ENCODE measurements at places on chromosomes 5 and 9.

DNA sequence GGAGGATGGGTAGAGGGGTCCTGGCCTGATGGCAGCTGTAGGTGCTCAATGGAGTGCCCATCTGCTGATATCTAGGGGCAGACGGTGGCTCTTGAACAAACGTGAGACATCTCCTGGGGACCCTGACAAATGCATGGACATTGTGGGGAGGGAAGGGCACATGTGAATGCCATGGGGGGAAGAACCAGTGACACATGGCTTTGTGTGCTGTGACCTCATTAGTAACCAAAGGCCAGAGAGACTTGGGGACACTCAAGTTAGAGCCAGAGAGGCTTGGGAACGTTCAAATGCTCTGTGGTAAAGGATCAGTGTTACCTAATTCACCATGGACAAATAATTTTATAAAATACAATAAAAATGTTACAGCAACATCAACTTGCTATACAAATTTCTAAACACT, 151.8 kb downstream of the ESM1 start:
- no peak for DNase-seq

GRCh38 chr5:76715736-76716455, at the start of gene F2R:
Gene F2R, plus strand, starts transcription at chr5:76716126. Its CDS starts 182 bp downstream, at chr5:76716308.
- no peak for DNase-seq

GRCh38 chr9:137190315-137190856, 1.9 kb downstream of the SSNA1 start:
- DNase-seq, result no peak

DNA sequence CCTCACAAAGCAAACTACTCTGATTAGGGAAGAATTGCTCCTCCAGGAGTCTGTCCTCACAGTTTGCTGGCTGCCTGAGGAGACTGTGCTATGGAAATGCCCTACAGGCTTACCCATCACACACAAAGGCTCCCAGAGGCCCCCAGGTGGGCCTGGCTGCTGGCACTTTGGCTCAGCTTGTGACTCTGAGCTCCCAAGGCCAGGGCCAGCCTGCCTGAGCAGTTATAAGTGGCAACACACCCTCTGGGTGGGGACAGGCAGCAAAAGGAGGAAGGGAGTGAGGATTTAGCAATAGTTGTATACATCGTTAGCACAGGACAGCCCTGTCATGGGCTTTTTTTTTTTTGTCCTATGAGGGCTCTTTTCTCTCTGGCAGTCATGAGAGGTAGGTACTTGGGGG, 103.5 kb downstream of the DAPK1 start:
- no peak for DNase-seq

GRCh38 chr5:44387406-44387805, 1.8 kb downstream of the FGF10 start:
- no peak for DNase-seq

GRCh38 chr9:106964329-106964728, 101.4 kb downstream of the ZNF462 start:
- no peak for DNase-seq

DNA sequence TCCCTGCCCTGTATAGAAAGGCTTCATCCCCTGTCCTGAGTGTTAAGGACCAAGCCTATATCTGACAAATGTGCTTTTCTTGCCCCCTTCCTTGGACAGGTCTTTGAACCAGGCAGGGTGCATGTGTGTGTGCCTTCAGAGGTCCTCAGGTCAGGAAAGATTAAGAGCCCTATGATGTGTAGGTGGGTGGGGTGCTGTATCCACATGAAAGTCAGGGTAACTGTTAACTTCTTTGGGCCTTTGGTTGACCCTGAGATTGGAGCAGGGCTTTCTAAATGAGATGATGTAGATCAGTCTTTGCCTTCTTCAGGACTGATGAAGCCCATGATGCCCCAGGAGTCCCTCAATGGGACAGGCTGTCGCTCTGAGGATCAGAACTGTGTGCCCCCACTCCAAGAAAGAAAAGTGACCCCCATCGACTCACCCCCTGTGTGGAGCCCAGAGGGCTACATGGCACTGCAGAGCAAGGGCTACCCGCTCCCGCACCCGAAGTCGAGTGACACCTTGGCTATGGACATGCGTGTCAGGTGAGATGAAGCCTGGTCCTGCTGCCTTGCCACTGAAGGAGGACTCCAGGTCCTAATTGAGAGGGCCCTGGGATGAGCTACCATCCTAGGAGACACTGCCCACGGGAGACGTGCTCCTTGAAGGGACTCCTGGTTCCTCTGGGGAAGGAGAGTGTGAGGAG, 29.4 kb upstream of the POMT1 start:
- peak; percentile 22 for DNase-seq

GRCh38 chr9:77753180-77753579, 105.1 kb upstream of the GNA14 start:
- DNase-seq, result no peak

DNA sequence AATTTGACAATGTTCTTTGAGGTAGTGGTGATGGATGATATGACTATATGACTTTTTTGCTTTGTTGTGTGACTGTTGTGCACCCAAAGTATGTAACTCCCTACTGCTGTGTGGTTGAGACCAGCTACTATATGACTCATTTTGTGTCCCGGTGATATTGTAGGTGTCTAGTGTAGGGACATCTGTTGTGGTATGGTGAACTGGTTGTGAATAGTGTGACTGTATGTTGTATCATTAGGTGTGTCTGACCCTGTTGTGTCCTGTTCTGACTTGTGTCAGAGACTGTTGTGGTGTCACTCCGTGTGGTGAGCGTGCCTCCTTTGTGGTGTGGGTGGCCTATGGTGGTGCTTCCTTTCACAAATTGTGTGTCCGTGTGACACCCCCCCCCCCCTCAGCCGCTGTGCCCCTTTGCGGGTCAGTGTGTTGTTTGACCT, 11.2 kb upstream of the CXXC5 start:
- DNase-seq, result no peak

DNA sequence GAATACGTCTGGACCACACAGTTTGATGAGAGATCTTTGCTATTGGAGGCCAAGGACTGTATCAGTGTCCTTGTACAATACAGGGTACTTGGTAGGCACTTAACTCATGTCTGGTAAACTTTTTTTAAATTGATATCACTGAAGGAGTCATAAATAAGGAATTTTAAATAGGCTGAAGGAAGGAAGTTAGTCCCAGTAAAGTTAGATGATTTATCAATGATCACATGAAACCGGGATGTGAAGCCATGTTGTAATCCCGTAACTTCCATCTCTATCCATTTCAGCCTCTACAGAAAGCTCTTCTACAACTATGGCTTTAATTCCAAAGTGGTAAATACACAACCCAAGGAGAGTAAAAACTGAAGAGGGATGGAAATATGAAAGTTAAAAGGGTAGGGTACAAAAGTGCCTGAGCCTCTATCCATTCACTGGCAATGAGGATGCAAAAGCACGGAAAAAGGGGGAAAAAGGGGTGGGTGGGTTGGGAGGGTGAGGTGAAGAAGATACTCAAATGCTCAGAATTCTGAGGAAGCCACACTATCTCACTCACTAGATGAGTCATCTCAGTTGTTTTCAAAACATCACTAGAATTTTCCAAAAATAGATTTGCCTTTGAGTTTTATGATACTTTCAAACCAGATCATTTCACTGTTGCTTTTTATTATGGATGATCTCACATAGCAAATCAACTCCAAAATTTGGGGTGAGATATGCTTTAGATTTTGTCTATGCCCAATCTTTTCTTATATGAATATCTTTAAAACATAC, 1053.5 kb downstream of the NR2F1-AS1 start:
- no peak for DNase-seq

DNA sequence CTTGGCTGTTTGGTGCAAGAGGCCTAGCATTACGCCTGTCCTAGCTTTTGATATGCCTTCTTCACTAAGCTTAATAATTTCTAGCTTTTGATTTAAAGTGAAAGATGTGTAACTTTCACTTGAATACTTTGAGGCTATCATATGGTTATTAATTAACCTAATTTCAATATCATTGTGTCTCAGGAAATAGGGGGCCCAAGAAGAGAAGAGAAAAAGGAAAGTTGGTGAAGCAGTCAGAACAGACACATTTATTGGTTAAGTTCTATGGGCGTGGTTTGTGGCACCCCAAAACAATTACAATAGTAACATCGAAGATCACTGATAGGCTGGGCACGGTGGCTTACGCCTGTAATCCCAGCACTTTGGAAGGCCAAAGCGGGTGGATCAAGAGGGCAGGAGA, 40.9 kb upstream of the F2RL2 start:
- no peak for DNase-seq

- DNase-seq, result peak; percentile 81
These were observed 29.9 kb downstream of the CSF2 start for GRCh38 chr5:132103332-132103951.
